ENCODE measurements at places on chromosomes 5 and 9. TPM values are rescaled to one million over a fixed set of nuclear protein-coding genes. Genes with fewer than 3 reads are reported as not detected.

Gene OR1J2
- total RNA-seq, result not detected

DNA sequence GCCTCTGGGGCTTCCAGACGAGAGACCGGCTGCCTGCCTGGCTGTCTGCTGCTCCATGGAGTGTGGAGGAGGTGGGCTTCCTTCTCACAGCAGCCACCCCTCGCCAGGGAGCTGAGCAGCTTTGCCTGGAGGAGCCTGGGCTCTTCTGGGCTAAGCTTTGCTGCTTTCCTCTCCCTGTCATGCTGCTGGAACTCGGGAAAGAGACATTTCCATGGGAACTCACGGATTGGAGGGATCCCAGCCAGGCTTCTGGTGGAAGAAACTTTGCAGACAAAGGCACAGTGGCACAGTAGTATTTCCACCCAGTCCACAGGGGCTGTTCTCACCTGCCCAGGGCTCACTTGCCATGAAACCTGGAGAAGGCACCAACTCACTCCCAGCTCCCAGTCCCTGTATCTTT lies 5.6 kb upstream of the NTNG2 start:
- no peak for DNase-seq
- no peak overlapping the region for H3K4me3 ChIP-seq
- H3K27me3 ChIP-seq, result peaks cover 79% of the 10 kb centered on the region

GRCh38 chr5:102863764-102864560 lies 108.9 kb downstream of the PAM start:
- no peak for DNase-seq
- peaks cover 10% of the 10 kb centered on the region for H3K4me1 ChIP-seq

DNA sequence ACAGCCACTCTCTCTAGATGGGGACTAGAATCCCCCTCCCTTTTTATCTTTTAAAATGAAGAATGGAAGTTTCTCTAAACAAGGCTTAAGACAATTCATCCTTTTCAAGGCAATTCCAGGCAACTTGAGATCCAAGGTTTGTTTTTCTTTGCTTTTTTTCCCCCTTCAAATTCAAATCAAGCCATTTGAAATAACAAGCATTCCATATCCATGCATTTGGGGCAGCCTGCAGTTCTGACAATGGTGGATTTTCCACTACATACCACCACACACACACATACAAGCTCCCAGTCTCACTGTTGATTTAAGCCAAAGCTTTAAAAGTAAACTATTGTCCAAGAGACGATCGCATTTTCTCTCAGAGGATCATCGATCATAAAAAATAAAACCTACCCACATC lies 424 bp downstream of the INSYN2B start:
- H3K27ac ChIP-seq, result no peak overlapping the region
- no peak for DNase-seq
- peaks cover 5% of the 10 kb centered on the region for H3K4me1 ChIP-seq
- no peak overlapping the region for H3K4me3 ChIP-seq
- H3K36me3 ChIP-seq, result peaks cover 19% of the 10 kb centered on the region

Gene NCBP1
- 42.8 TPM for total RNA-seq

DNA sequence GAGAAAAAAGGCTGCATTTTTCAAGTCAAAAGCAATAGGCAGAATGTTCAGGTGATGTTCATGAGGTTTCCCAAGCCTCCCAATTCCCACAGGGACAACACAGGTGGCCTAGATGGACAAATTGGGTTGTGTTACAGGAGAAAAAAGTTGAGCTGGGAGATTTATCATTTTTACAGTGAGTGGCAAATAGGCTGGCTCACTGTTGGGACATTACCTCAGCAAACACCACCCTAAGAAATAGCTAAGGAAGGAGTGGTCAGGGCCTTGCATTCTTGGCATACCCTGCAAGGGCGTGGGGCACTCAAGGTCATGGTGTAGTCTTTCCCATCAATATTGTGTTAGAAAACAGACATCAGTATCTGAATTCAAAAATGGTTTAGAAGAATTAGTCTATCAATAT lies 23.3 kb upstream of the CPLANE1 start:
- no peaks in the 10 kb centered on the region for H3K27me3 ChIP-seq
- H3K4me3 ChIP-seq, result no peak overlapping the region
- no peak for DNase-seq
- no peak overlapping the region for H3K27ac ChIP-seq
- peaks cover 4% of the 10 kb centered on the region for H3K36me3 ChIP-seq

GRCh38 chr5:66912787-66913186 lies 283.8 kb downstream of the CD180 start:
- H3K27ac ChIP-seq, result no peak overlapping the region
- peaks cover 8% of the 10 kb centered on the region for H3K4me1 ChIP-seq
- no peak overlapping the region for H3K4me3 ChIP-seq
- no peak for DNase-seq
- H3K36me3 ChIP-seq, result peaks cover 2% of the 10 kb centered on the region

Gene TMEM252
- not detected for total RNA-seq

DNA sequence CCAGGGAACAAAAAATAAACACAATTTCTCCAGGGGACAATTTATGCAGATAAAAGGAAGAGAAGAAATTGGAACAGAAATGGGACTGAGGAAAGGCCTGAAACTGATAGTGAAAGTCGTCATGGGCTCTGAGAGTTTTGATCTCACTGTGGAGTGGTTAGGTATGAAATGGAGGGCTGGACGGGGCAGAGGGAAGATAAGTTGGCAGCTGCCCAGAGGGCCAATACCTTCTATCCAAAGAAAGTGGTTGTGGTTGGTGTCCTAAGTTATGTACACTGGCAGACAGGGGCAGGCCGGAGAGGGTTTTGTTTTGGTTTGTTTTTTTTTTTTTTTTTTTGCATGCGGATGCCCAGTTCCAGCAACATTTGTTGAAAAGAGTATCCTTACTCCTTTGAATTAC lies 46.1 kb downstream of the ZNF618 start:
- no peak overlapping the region for H3K27ac ChIP-seq
- no peak overlapping the region for H3K4me3 ChIP-seq
- DNase-seq, result peak; percentile 34
- peaks cover 3% of the 10 kb centered on the region for H3K4me1 ChIP-seq
- H3K27me3 ChIP-seq, result peaks cover 24% of the 10 kb centered on the region
- H3K36me3 ChIP-seq, result no peaks in the 10 kb centered on the region

- no peak overlapping the region for H3K4me3 ChIP-seq
- H3K27me3 ChIP-seq, result no peaks in the 10 kb centered on the region
- no peak for DNase-seq
- H3K4me1 ChIP-seq, result no peaks in the 10 kb centered on the region
Measured at GRCh38 chr5:4295663-4296339, 700.2 kb downstream of the IRX1 start.

GRCh38 chr5:165981671-165982070 lies 2309.8 kb upstream of the WWC1 start:
- no peaks in the 10 kb centered on the region for H3K36me3 ChIP-seq
- H3K27ac ChIP-seq, result no peak overlapping the region
- no peaks in the 10 kb centered on the region for H3K4me1 ChIP-seq
- H3K4me3 ChIP-seq, result no peak overlapping the region
- H3K27me3 ChIP-seq, result no peaks in the 10 kb centered on the region

- no peak for DNase-seq
- no peaks in the 10 kb centered on the region for H3K4me1 ChIP-seq
- H3K27me3 ChIP-seq, result no peaks in the 10 kb centered on the region
- H3K36me3 ChIP-seq, result no peaks in the 10 kb centered on the region
- H3K27ac ChIP-seq, result no peak overlapping the region
- H3K4me3 ChIP-seq, result no peak overlapping the region
Measured at GRCh38 chr5:55502759-55503158, 32.0 kb downstream of the PLPP1 start.

Gene CCDC192
- not detected for total RNA-seq

DNA sequence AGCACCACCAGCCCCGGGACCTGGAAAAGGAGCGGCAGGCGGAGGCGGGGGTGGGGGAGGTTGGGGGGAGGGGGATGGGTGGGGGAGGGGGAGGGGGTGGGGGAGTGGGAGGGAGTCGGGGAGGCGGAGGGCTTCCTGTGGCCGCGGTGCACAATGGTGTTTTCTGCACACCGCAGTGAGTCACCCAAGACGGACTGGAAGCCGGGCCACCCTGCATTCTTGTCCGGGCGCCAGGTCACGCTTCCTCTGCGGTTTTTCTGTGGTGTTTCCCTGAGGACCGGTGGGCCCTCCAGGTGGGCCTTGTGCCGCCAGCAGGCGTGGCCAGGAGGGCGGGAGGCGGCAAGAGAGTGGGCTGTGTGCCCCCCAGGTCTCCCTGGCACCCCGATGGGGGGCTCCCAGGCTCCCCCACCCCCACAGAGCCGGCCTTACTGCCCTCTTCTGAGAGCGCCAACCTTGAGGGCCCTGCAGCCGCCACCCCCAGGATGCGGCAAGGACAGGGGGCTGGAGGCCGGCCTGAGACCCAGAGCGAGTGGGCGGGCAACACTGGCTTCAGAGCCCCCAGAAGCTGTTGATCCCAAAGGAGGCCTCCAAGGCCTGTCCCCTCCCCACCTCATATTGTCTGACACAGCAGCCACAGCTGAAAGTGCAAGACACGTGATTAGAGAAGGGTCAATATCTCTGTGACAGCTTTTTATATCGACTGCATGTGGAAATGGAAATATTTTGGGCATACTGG lies 11.1 kb downstream of the EXD3 start:
- H3K4me1 ChIP-seq, result peaks cover 20% of the 10 kb centered on the region
- no peaks in the 10 kb centered on the region for H3K36me3 ChIP-seq
- H3K27ac ChIP-seq, result peak overlapping the region; percentile 15
- H3K27me3 ChIP-seq, result peaks cover 2% of the 10 kb centered on the region

DNA sequence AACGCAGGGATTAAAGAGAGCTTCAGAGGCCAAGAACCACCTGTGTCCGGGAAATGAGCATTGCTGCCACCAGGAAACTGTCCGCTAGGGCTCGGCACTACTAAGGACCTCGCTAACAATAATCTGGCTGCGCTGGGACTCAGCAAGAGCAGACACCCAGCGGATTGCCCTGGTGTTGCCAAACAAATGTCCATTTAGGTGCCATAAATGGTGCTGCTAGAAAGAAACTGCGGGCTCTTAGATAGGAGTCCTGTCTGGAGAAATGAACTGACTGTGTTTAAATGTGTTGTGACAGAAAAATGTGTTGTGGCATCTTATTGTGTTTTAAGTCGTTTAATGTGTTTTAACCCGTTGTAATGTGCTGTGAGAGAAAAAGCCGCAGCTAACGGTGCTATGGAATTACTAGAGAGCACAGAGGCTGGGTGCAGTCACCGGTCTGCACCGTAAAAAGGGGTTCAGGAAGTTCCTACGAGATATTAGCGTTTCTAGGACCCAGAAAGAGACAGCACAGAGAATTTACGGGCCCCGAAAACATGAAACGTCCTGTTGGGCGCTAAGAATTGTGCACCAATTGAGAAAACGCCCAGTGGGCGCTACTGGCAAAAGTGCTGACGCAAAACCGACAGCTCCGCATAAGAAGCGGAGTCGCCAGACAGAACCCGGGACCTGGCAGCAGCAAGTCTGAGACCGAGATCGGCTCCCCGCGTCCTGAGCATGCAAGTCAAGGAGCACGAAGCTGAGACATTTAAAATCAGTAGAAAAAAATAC lies 90.6 kb downstream of the ANXA2R start:
- peak overlapping the region; percentile 99 for H3K27ac ChIP-seq
- peak overlapping the region; percentile 83 for H3K4me3 ChIP-seq
- no peaks in the 10 kb centered on the region for H3K27me3 ChIP-seq
- H3K4me1 ChIP-seq, result peaks cover 36% of the 10 kb centered on the region

Gene SLC35A4
- total RNA-seq, result 101 TPM

DNA sequence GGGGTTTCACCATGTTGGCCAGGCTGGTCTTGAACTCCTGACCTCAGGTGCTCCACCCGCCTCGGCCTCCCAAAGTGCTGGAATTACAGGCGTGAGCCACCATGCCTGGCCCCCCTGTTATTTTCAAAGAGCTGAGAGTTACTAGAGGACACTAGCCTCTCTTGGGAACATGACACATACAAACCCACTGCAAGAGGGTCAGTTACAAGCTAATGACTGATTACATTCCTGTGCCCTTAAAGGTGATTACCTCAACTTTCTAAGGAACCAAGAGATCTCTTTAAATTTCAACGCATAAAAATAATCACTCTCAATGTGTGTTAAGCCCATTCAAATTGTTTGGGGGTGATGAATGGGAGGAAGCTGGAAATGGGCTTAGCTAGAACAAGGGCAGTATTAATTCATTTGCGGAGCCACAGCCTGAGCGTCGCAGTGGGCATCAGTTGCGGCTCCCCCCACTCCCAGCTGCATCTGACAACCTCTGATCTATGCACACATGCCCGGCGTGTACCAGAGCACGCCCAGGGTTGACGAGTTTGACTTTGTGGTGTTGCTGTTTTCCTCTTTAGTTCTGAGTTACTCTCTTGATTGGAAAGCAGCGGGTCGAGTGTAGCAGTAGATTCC lies 146.9 kb downstream of the GOLPH3 start:
- H3K4me3 ChIP-seq, result no peak overlapping the region
- no peak overlapping the region for H3K27ac ChIP-seq
- DNase-seq, result no peak
- H3K36me3 ChIP-seq, result no peaks in the 10 kb centered on the region
- H3K27me3 ChIP-seq, result peaks cover 5% of the 10 kb centered on the region
- no peaks in the 10 kb centered on the region for H3K4me1 ChIP-seq

Gene ACOT12
- total RNA-seq, result not detected

GRCh38 chr5:9863486-9863885 lies 233.3 kb upstream of the TAS2R1 start:
- H3K4me1 ChIP-seq, result no peaks in the 10 kb centered on the region
- H3K4me3 ChIP-seq, result no peak overlapping the region
- DNase-seq, result no peak
- H3K36me3 ChIP-seq, result no peaks in the 10 kb centered on the region

- H3K4me3 ChIP-seq, result peak overlapping the region; percentile 41
- peak; percentile 74 for DNase-seq
- H3K27ac ChIP-seq, result peak overlapping the region; percentile 97
- H3K36me3 ChIP-seq, result peaks cover 23% of the 10 kb centered on the region
Measured at GRCh38 chr9:96015876-96016686, 140.6 kb downstream of the ERCC6L2 start.

- peaks cover 22% of the 10 kb centered on the region for H3K4me1 ChIP-seq
- H3K27me3 ChIP-seq, result peaks cover 4% of the 10 kb centered on the region
- peak overlapping the region; percentile 64 for H3K27ac ChIP-seq
- DNase-seq, result no peak
- H3K4me3 ChIP-seq, result no peak overlapping the region
- H3K36me3 ChIP-seq, result no peaks in the 10 kb centered on the region
Measured at GRCh38 chr5:149605354-149605997, 24.2 kb downstream of the ARHGEF37 start.

Gene C5
- 1.9 TPM for total RNA-seq

DNA sequence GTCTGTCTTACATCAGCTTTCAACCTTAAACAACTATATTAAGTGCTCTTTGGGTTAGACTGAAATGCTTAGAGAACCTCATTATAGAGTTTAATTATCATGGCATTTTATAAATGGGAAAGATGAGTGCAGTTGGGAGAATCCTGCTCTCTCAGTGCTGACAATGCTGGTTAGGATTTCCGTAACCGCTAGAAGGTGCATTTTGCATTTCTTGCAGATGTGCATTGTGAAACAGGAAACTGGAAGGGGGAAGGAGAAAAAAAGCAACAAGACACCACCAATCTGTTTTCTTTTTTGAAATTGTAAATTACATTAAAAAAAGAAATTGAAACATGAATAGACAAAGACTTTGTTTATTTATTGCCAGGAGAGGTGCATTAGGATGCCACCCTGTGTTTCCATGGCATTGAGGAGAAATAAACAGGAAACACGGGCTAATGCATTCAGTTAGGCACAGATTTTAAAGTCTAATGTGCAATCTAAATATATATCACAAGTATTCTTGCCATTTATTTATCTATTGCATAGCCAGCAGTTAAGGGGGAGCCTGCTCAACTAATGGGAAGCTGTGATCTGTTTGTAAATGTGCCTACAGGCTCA lies 478.9 kb downstream of the PSAT1 start:
- no peak for DNase-seq
- no peaks in the 10 kb centered on the region for H3K27me3 ChIP-seq
- no peak overlapping the region for H3K4me3 ChIP-seq
- no peak overlapping the region for H3K27ac ChIP-seq
- H3K4me1 ChIP-seq, result no peaks in the 10 kb centered on the region
- no peaks in the 10 kb centered on the region for H3K36me3 ChIP-seq

GRCh38 chr9:14863402-14863801 lies 46.8 kb downstream of the FREM1 start:
- no peak overlapping the region for H3K27ac ChIP-seq
- no peaks in the 10 kb centered on the region for H3K27me3 ChIP-seq
- no peak for DNase-seq
- H3K4me1 ChIP-seq, result no peaks in the 10 kb centered on the region
- H3K36me3 ChIP-seq, result no peaks in the 10 kb centered on the region
